Germinal center (tissue), 1 donor: ENCODE measurements at places on chromosomes 4 and X.

GRCh38 chr4:100386270-100386669 lies 131.6 kb downstream of the EMCN start:
- no peak for DNase-seq

DNA sequence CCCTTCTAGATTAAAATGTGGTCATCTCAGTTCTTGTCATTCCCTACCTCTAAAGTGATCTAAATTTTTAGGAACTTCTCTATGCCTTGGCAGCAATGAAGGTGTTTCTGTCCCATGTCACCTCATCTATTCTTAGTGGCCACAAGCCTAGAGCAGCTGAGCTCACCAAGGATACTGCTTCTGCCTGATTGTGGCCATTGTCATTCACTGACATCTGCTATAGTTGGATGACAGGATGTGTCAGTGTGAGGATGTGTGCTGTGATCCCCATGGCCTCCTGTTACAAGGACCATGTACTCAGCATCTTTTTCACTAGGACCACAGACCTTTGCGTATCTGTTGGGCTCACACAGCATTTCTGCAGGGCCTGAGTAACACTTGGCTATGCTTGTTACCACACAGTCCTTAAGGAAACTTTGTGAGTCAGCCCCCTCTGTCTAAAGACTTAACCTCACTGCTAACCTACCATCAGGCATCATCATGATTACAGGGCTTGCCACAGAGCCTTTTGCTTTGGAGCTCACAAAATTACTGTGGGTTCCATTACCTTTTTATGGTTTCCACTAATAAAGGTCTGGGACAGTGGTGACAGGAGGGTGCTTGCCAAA lies 421.0 kb downstream of the ADAM29 start:
- DNase-seq, result no peak

- peak; percentile 10 for DNase-seq
Observed at GRCh38 chr4:53490965-53491622, 100.2 kb downstream of the LNX1 start.

- no peak for DNase-seq
Observed at GRCh38 chr4:13985837-13986236, 358.3 kb upstream of the BOD1L1 start.

DNA sequence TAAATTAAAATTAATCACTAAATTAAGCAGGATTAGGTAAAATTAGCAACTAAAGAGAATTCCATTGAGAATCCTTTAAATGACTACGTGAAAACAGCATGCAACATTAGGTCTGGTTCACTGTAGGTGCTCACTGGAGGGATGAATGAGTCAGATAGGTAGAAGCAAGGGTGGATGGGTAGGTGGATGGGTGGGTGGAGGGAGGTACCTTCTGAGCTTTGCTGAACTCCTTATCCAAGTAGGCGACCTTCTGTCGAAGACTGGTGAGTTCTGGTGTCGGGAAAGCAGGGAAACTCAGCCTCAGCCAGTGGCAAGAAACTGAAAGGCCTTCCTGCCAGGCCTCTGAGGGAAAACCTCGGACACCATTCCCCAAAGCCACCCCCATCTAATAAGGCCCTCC lies 3.0 kb downstream of the GRIPAP1 start:
- DNase-seq, result no peak

DNA sequence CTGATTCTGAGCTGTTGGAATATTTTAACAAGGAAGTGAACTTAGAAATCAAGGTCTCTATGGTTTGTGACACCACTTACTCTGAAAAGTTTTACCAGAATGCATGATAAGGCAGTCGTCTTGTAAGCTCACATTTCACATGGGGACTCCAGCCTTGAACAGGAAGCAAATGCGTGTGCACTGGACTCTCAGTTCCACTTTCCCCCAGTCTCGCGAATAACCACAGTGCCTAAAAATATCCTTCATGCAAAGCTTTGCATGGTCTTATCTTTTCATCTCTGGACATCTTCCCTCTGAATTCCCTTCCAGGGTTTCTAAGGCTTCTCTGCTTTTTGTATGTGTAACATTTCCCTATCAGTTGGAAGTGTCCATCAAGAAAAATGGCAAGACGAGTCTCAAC lies 581.8 kb downstream of the NLGN4X start:
- DNase-seq, result peak; percentile 15
